ENCODE measurements at places on chromosomes 13 and 19.
A peak's percentile ranks its signal among the peaks of the same experiment; 100 is the strongest.

- DNase-seq: no peak
Measured at GRCh38 chr13:44899967-44900366, 89.3 kb downstream of the NUFIP1 start.

DNA sequence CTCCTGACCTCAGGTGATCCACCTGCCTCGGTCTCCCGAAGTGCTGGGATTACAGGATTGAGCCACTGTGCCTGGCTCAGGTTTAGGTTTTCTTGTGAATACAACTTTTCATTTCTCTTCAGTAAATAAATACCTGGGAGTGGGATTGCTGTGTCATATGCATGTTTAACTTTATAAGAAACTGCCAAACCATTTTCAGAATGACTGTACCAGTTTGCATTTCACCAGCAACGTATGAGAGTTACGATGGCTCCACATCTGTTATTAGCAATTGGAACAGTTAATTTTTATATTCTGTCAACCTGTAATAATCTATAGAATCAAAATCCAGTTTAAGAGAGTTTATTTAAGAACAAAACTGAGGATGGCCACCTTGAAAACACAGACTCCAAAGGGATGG is 52.2 kb downstream of the TEX26 start:
- no peak for DNase-seq

DNA sequence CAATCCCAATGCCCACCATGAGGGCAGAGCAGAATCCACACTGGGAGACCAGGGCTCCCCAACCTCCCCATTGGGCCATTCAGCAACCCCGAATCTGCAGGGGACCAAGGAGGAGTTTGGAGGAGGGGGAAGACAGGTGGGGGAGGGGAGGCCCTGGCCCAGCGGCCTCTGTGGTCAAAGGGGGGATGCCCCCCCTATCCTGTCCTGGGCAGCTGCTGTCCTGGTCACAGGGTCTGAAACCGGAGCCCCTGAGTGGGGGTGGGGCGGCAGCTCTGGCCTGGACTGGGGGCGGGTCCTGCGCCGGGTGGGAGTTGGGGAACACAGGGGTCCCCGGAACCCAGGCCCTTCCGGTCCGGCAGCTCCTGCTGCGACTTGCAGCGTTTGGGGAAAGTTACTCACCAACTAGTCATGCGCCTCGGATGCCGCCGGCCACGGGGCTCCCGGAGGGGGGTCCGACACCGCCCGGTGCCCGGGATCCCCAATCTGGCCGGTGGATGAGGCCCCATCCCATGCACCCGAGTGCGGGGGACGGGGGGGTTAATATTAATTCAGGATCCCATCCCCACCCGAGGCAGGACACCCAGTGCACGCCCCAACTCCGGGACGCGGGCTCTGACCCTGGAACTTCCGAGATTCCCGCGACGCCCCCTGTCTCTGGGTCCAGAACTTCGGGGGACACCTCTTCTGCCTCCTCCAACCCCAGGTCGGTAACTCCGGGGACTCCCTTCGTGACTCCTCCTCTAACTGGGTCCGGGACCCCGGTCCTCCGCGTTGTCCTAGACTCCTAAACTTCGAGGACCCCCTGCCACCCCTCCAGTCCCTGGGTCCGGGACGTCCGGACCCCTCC is 872 bp downstream of the HOMER3 start:
- no peak for DNase-seq

DNA sequence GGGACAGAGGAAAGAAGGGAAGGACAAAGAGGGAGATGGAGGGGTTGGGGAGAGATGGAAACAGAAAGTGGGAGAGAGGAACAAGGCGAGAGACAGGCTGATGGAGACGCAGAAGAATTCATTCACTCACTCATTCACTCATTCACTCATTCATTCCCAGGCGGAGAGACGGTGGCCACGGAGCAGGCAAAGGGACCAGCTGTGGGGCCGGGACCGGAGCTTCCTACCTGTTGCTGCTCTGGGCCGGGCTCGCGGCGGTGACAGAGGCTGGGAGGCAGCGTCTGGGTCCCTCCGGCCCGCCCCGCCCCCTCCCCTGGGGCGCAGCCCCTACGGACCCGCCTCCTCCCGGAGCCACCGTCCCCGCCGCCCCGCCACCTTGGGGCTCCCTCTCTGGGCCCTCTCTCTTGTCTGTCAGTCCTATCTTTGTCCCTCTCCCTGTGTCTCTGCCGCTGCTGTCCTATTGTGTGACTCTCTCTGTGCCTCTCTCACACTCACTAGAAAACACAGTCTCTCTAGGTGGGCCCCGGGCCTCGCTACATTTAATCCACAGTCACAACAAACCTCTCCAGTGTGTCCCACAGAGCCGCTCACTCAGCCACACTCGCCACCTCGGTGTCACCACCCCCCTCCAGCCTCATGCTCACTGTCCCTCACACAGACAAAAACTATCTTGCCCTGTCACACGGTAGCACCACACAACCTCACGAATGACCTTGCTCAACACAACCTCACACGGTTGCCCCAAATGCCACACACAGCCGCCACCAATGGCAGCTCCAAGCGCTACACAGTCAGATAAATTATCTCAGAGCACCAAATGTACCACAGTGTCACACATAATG is at the start of gene GNG8:
Gene GNG8 (minus strand): TSS at position 283 of the 842 bp plus-strand sequence. CDS start 1,520 bp downstream, outside the sequence.
- no peak for DNase-seq

GRCh38 chr19:18919086-18919899 is at the start of the genes COPE and DDX49:
Gene COPE (minus strand): TSS chr19:18919387. CDS start chr19:18919348, 39 bp downstream.
Gene DDX49 (plus strand): TSS chr19:18919715. CDS start chr19:18919742, 27 bp downstream.
- peak; percentile 96 for DNase-seq
